Mammary epithelial cell (primary cell): ENCODE measurements at places on chromosomes 6 and 20. TPM values are rescaled to one million over a fixed set of nuclear protein-coding genes. Genes with fewer than 3 reads are reported as not detected.

TRAM2 gene
- 12.5 TPM for total RNA-seq

CLPSL2 gene
- total RNA-seq = not detected in 2 replicates

RIPOR3 gene
- total RNA-seq = under 0.01 TPM

GSTA3 gene
- total RNA-seq = not detected in 2 replicates

TMEM181 gene
- 29.4 and 29.8 TPM in 2 replicates for total RNA-seq

TCF21 gene
- not detected in 2 replicates for total RNA-seq

CTAGE9 gene
- total RNA-seq = not detected in 2 replicates

HLA-DQA2 gene
- not detected for total RNA-seq

BFSP1 gene
- total RNA-seq = 1.3 TPM

BMP2 gene
- total RNA-seq = 11.8 and 17.7 TPM in 2 replicates

SLC22A3 gene
- total RNA-seq = 1.4 and 4.2 TPM in 2 replicates

DDX39B gene
- total RNA-seq = 263 TPM

TINAG gene
- total RNA-seq = not detected

KIF13A gene
- total RNA-seq = 71.2 TPM

SCUBE3 gene
- under 0.01 TPM for total RNA-seq

TRMT6 gene
- 24.9 and 28.2 TPM in 2 replicates for total RNA-seq

PSORS1C1 gene
- 3.7 TPM for total RNA-seq

TSHZ2 gene
- 10.0 and 11.1 TPM in 2 replicates for total RNA-seq

MMS22L gene
- total RNA-seq = 11.3 TPM

CD24 gene
- 397 TPM for total RNA-seq

MYLK4 gene
- 0.33 TPM for total RNA-seq

DDAH2 gene
- total RNA-seq = 7.7 and 10.5 TPM in 2 replicates

OSER1 gene
- 18.5 TPM for total RNA-seq

TBXT gene
- total RNA-seq = not detected in 2 replicates

PXDC1 gene
- 40.4 and 77.3 TPM in 2 replicates for total RNA-seq

FAM83B gene
- total RNA-seq = 101 TPM

ZNF311 gene
- total RNA-seq = 2.0 TPM

SLC26A8 gene
- total RNA-seq = under 0.01 TPM

HLA-DRB5 gene
- total RNA-seq = not detected

MUC21 gene
- total RNA-seq = not detected

MGME1 gene
- 23.8 and 36.2 TPM in 2 replicates for total RNA-seq

GDAP1L1 gene
- not detected in 2 replicates for total RNA-seq

CCN6 gene
- total RNA-seq = 8.2 TPM

ELOVL5 gene
- 53.7 and 71.1 TPM in 2 replicates for total RNA-seq

CD93 gene
- total RNA-seq = not detected

AHI1 gene
- total RNA-seq = 13.2 and 14.1 TPM in 2 replicates

CST4 gene
- total RNA-seq = not detected in 2 replicates

ZBP1 gene
- not detected in 2 replicates for total RNA-seq

DIDO1 gene
- total RNA-seq = 29.0 and 38.7 TPM in 2 replicates

NOX3 gene
- not detected for total RNA-seq

ZC3H12D gene
- total RNA-seq = 0.16 TPM in 1 of 2 replicates, not detected in the other

NR2E1 gene
- 0.14 and 0.24 TPM in 2 replicates for total RNA-seq
